Activated CD4-positive, alpha-beta T cell treated with anti-CD3 and anti-CD28 coated beads, Interleukin-10, Interleukin-2, amounts not matched to agents 100 ng/mL and 50 ng/mL, durations not matched to agents 16 hours and 8 hours (primary cell): ENCODE measurements at places on chromosomes 16 and 17.

DNA sequence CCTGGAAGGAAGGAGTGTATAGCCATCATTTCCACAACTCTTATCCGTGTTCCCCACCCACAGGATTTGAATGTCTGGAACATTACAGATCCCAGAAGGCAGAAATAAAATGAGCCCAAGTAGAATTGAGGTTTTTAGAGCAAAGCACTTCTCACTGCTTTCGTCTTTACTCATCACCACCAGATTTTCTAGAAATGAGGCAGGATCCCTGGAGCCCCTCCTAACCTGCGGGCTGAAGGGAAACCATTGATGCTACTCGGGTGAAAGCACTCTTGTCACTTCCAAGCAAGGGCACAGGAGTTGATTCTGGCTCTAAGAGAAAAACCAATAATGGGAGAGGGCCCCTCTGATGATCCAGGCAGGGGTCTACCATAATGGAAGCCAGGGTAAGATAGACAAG is 2.8 kb upstream of the ALDOC start:
- DNase-seq, result peak; percentile 89

DNA sequence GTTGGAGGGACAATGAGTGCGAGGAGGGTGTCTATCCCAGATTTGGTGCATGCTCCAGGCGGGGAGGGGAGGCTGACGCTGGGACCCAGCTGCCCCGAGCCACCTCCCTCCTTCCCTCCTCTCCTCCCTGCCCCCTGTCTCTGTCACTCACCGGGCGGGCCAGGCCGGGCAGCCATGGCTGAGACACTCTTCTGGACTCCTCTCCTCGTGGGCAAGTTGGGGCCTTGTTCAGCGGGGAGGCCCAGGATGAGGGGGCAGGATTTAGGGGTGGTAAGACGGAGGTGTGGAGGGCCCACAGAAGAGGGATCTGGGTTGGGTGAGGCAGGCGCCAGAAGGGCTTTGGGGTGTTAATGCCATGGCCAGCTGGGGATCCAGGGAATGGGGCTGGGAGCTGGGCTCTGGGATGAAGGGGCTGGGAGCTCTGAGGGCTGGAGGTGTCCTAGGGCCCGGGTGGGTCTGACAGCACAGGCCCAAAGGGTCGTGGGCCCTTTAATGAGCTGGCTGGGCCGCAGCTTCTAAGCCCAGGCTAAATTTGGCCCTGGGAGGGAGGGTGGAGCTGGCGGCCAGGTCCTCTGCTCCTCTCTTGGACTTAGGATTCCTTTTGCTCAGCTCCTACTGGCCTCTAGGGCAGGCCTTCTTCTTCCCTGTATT is at the start of gene SGCA:
TSS of gene SGCA (plus strand) at position 139 of the 651 bp plus-strand sequence. CDS start at position 175, 36 bp downstream.
- DNase-seq, result no peak

- DNase-seq, result no peak
Measured at GRCh38 chr17:81267390-81268067, 27.6 kb downstream of the SLC38A10 start.

DNA sequence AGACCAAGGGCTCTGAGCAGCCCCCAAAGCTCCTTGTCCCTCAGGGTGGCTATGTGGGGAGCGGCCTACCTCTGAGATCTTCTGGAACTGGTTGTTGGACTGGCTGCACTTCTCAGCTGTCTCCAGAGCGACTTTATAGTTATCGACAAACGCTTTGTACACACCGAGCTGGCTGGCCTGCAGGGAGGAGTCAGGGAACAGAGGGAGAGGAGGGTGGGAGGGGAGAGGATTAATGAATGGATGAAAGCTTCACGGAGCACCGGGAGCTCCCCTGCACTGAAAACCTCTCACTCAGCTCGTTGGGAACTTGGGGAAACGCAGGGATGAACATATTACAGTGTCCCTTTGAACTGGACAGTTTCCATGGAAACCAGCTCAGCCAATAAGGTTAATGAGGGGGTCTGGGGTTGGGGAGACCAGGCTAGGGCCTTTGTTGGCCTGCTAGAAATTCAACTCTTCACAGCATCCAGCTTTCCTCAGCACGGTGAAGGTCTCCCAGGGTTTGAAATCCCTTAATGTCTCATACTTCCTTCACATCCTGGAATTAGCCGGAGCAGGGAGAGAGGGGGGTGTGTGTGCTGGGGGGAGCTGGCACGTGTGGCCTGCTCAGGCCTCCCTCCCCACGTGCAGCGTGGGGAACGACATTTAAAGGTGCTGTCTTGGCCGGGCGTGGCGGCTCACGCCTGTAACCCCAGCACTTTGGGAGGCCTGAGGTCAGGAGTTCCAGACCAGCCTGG is 86.7 kb downstream of the TIMM22 start:
- no peak for DNase-seq

- no peak for DNase-seq
Measured at GRCh38 chr17:31416503-31416923, 25.0 kb downstream of the RAB11FIP4 start.

- no peak for DNase-seq
Measured at GRCh38 chr16:85612191-85612800, 826 bp upstream of the GSE1 start.

DNA sequence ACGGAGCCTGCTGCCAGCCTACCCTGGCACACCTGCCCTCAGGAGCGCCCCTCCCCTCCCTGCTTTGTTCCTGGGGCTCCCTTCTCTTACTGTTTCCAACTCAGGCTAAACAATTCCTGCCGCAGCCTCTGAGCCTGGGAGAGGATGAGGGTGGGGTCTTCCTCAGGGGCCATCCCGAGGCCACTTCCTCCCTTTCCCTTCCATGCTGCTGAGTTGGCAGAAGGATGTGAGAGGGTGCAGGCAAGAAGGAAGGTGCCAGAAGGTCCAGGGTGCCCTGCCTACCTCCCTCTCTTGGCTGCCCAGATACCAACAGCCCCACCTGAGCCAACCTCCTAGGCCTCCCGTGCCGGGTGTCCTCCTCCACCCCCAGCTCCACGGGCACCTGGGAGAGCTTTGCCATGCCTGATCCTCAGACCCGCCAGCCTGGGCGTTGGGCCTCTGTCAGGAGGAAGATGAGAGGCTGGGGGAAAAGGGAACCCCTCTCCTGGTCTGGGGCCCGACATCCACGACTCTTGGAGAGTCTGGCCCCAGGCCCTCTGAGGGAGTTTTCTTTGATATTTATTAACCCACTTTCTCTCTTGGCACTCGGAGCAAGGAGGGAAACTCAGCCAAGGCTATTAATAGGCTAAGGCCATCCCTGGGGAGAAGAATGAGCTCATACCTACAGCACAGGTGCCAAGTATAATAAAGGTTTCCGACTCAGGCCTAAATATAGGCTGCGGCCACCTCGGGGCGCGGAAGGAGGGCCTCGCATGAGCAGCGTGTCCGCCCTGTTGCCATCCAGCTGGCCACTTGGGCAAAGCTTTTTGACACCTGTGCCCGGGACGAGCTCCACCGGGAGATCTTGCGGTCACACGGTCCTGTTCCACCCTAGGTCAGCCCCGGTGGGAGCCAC is 232.0 kb downstream of the ENGASE start:
- no peak for DNase-seq

- DNase-seq, result no peak
Measured at GRCh38 chr17:65554553-65555223, 6.8 kb downstream of the AXIN2 start.

GRCh38 chr17:72554508-72554907 is 433.7 kb downstream of the SOX9 start:
- no peak for DNase-seq

DNA sequence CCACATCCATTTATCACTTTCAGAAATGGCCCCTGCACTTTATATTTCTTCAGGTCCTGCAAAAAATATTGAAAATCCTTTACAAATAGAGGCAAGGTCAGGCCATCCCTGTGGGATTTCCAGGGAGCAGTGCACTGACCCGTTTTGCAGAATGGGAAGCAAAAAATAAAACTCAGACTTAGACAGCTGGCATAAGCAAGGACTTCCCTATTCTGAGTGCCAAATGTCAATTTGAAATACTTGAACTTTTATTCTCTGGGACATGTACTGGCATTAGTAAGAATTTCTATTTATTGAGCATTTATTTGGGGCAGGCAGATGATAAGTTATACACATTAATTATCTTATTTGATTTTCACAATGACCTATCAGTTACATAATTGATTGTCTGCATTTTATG is 32.4 kb downstream of the PRKCB start:
- DNase-seq, result no peak

- no peak for DNase-seq
Measured at GRCh38 chr16:6641091-6641490, 691.6 kb upstream of the RBFOX1 start.

- DNase-seq, result peak; percentile 91
Measured at GRCh38 chr17:80791758-80792284, 199.8 kb upstream of the CHMP6 start.

- peak; percentile 55 for DNase-seq
Measured at GRCh38 chr16:31487720-31488467, 5.0 kb downstream of the SLC5A2 start.

GRCh38 chr17:62965686-62966425 is at the start of gene TANC2:
TANC2 (plus strand) TSS chr17:62966235; CDS start chr17:63009560, 43,325 bp downstream.
- peak; percentile 82 for DNase-seq

DNA sequence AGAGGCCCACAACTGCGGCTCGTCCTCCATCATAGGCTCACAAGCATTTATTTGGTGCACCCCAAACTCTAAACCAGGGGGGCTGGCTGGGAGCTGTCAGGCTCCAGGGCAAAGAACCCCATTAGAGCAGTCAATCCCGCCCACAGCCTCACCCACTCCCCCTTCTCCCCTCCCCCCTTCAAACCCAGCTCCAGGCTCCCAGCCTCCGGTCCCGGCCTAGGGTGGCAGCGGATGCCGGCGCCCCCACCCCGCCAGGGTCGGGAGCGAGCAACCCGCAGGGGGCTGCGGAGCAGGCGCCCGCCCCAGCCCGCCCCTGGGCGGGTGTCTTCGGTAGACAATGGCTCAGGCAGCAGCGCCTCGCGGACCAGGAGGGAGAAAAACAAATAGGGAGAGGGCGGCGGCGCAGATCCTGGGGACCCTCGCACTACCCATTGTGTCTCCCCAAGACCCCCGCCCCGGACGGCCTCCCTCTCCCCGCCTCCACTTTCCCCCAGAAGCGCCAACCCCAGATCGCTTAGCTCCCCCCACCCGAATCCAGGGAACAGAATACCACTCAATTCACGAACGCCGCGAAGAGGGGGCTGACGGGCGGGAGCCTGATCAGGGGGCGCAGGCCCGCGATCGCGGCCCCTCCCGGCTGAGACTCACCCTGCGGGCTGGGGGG is 572 bp downstream of the FAM171A2 start:
- no peak for DNase-seq

DNA sequence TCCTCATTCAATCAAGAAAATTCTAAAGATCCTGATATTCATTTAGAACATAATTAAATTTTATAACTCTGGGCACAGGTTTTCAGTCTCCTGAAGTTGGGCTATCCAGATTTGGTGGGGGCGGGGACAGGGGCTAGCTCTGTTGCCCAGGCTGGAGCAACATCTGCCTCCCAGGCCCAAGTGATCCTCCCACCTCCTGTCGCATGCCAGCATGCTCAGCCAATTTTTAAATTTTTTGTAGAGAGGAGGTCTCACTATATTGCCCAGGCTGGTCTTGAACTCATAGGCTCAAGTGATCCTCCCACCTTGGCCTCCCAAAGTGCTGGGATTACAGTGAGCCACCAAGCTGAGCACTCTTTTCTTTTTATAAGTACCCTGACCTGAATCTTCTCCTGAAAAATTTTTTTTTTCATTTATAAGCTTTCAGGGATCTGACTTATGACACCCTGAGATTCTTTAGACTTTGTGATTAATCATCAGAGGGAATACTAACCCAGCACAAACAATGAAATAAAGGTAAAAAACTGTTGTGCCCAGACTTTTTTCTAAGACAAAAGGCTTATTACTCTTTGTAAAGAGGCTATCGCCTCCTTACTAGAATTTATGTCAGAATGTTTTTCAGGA is 62.6 kb downstream of the TUBD1 start:
- peak; percentile 87 for DNase-seq

DNA sequence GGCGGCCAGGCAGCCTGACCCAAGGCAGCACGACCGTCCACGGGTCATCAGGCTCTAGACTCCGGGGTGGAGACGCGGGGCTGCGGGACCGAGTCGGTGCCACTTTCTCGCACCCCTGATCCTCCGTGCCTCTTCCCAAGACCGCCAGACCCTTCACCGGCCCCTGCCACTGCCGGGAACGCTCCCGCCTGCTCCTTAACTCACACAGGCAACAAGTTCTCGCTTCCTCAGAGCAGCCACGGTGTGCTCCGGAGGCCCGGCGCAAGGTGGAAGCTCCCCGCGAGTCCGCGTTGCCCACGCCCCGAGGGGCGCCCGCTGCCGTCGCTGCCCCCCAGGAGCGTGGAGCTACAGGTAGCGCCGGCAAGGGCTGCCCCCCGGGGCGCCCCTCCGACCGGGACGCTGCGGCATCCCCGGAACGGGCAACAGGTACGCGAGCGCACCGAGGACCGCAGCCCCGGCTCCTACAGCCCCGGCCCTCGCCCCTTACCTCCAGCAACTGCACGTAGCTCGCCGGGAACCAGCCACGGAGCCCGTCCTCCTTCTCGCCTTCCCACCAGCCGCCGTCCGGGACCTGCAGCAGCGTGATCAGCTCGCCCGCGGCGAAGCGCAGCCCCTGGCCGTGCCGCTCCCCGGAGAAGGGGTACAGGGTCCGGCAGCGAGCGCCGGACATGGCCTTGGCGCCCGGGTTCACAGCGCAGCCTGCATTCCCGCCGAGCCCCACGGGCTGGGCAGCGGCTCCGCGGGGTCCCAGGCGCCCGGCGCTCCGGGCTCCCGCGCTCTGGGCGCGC is 491 bp downstream of the GAS7 start:
- no peak for DNase-seq

DNA sequence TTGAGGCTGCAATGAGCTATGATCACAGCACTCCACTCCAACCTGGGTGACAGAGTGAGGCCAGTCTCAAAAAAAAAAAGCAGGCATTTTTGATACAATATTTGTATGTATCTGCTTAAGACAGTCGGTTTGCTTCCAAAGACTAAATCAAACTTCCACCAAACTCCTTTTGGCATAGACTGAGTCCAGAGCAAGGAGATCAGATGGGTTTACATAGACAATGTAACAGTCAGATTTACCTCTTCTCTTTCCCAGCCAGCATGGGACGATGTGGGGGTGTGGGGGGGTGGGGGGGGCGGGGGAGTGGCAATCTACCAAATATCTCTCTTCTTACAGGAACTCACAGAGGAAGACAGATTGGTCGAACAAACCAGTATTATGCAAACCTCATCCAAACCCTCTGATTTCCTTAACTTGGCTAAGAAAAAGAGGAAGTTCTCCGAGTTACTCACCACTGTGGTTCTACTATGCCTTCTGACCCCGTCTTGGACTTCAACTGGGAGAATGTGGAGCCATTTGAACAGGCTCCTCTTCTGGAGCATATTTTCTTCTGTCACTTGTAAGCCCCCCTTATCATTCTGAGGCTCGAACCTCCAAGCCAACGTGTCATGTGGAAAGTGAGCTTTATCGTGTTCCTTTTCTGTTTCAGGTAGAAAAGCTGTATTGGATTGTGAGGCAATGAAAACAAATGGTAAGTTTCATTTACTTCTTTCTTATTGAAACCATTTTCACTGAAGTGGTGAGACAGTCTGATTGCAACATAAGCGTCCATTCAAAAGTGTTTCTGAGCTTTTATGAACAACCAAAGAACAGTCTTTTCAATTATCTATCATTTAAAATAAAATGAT is at the start of gene MILR1:
TSS of gene MILR1 (plus strand) at position 451 of the 848 bp plus-strand sequence. CDS start at position 505, 54 bp downstream.
- peak; percentile 23 for DNase-seq

- no peak for DNase-seq
Measured at GRCh38 chr16:73151225-73151624, 103.3 kb upstream of the ZFHX3 start.
